ENCODE measurements at places on chromosomes 3 and 15. TPM values are rescaled to one million over a fixed set of nuclear protein-coding genes. Genes with fewer than 3 reads are reported as not detected.

DNA sequence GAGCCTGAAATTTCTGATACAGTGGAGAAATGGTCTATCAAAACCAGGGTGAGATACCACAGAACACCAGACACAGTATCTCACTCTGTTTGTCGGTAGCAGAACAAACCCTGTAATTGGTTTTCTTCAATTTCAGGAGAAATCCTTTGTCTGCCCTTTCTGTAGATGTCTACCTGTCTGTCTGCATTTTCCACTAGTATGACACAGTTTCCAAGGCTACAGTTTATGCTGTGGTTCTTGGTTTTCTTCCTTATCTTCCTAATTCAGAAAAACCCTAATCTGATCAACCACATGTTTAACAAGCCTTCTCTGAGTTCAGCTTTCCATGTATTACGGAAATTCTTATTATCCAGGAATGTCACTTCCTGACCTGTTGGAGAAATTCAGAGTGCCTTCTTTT, 70.8 kb downstream of the SCN11A start:
- DNase-seq: no peak

- no peak for DNase-seq
Observed at GRCh38 chr15:92906563-92907081, 6.5 kb downstream of the CHD2 start.

DNA sequence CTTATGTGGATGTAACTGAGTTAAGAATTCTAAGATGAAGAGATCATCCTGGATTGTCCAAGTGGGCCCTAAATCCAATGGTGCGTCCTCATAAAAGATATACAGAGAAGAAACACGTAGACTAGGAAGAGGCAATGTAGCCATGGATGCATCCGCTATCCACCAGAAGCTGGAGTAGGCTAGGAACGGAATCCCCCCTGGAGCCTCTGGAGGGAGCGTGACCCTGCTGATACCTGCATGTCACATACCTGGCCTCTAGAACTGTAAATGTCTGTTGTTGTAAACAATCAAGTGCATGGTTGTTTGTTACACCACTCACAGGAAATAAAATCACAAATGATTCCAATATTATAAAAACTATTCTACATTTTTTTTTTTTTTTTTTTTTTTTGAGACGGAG, 254.5 kb upstream of the RORA start:
- DNase-seq: no peak

SNURF gene
- total RNA-seq: 26.8 TPM

MAGEL2 gene
- total RNA-seq: 0.04 TPM

CAPN3 gene
- 264 TPM for total RNA-seq

All from psoas muscle (tissue), 8 donors.